ENCODE measurements at places on chromosomes 7 and 10. TPM values are rescaled to one million over a fixed set of nuclear protein-coding genes. Genes with fewer than 3 reads are reported as not detected.

Gene PFKP
- polyA plus RNA-seq, result 39.5 TPM

GRCh38 chr7:133513608-133514007 is 260.7 kb downstream of the EXOC4 start:
- no peak for DNase-seq

GRCh38 chr7:122762071-122762470 is 59.3 kb upstream of the RNF148 start:
- no peak for DNase-seq

Gene DNAJC1
- polyA plus RNA-seq, result 26.0 TPM

Gene GPR22
- 0.52 TPM for polyA plus RNA-seq

Gene SRGN
- polyA plus RNA-seq, result 10.2 TPM

Gene FAM24A
- not detected for polyA plus RNA-seq

DNA sequence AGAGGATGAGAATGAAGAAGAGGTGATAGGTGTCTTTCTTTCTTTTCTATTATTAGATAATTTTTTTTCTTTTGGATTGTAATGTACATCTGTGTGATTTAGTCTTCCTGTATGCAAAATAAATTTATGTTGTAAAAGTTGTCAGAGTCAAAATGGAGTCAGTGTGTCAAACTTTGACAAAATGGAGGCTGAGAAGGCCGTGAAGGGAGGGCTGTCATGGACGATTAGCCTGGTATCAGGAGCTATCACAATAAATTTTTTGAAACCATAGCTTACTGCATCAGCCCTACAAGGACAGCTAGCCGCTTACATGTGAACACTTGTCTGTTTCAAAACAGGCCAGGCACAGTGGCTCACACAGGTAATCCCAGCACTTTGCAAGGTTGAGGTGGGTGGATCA is 67.6 kb downstream of the EXOC6 start:
- no peak for DNase-seq

- DNase-seq, result no peak
Observed at GRCh38 chr10:88037623-88038022, 174.2 kb downstream of the PTEN start.

Gene NEUROG3
- polyA plus RNA-seq, result not detected

DNA sequence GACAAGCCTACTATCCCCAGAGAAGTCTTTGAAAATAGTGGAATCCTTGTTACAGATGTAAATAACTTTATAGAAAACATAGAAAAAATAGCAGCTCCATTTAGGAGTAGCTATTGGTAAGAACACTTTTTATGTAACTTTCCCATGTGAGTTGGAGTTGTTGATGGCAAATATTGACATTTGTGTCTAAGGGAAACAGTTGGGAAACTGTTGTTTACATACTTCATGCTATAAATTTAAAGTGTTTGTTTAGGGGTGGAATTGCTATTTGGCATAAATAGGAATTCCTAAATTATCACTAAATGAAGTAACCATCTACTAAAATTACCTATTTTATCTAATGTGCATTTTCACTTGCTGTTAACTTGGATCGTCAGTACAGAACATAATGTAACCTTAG is 50.7 kb downstream of the GDI2 start:
- no peak for DNase-seq

Gene CPN1
- 3.8 TPM for polyA plus RNA-seq

GRCh38 chr7:90655566-90655965 is 59.4 kb downstream of the CDK14 start:
- DNase-seq, result no peak

- no peak for DNase-seq
Observed at GRCh38 chr7:83178066-83178465, 15.4 kb upstream of the PCLO start.

DNA sequence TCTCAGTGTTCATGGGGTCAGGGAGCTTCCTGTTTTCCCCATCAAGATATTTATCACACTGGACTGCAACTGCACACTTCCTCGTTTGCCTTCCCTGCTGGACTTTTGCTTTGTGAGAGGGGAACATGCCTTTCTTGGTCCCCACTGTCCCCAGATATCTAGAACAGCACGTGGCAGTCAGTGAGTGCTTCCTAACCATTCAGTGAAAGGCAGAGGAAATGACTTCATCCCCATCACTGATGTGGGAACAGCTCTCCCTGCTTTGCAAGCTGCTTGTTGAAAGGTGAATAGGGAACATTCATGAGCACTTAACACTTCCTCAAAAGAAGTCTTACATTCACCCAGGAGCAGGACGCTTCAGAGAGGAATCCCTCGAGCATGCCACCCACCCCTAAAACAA is 135.4 kb downstream of the MYOF start:
- DNase-seq, result no peak

Gene GPAM
- polyA plus RNA-seq, result 16.5 TPM

GRCh38 chr7:155992974-155993373 is 180.7 kb upstream of the SHH start:
- no peak for DNase-seq

Gene GPNMB
- 12.0 TPM for polyA plus RNA-seq

DNA sequence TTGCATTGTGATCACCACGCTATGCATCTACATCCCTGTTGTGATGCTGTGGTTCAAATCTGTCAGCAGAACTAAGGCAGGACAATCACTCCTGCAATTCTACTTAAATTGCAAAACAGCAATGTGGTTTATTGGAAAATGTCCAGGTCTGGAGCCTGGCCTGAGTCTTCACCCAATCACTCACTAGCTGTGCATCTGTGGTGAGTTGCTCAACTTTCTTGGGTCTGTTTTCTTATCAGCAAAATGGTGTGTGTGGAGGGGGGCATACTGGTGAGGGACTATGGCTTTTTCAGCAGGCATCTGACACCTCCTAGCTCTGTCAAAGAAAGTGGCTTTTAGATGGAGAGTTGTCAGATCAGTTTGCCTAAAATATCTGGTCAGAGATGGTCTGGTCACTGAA is 108.3 kb upstream of the FEZF1 start:
- no peak for DNase-seq

- DNase-seq, result no peak
Observed at GRCh38 chr7:106604303-106604924, 56.5 kb downstream of the CCDC71L start.

Gene OR9A4
- not detected for polyA plus RNA-seq

DNA sequence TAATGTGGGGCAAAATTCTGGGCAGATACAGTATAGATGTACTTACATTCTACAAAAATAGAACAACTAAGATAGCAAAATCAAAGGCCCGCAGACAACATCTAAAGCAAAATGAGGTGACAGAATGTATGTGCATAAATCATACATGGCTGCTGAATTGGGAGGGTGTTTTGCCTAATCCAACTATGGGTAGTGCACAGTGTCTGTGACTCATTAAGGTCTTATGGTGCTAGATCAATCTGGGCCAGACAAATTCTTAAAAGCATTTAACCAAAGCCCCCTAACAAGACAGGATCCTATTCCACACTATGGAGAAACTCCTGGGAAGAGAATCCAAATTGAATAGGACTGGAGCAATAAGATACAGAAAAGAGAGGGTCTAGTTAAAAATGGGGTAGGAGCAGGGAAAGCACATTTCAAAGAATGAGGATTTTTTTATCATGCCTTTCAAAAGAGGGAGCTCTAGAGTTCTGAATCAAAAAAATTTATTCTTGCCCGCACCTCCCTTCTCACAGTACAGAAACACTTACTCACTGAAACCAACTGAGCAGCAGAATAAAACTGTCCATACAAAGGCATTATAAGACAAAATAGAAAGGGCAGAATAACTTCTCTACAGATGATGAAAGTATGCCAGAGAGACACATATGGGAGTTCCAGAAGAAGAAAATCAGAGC is 181.3 kb downstream of the RNLS start:
- no peak for DNase-seq

Gene C1GALT1
- polyA plus RNA-seq, result 36.9 TPM

Gene SLC26A5
- 0.81 TPM for polyA plus RNA-seq

DNA sequence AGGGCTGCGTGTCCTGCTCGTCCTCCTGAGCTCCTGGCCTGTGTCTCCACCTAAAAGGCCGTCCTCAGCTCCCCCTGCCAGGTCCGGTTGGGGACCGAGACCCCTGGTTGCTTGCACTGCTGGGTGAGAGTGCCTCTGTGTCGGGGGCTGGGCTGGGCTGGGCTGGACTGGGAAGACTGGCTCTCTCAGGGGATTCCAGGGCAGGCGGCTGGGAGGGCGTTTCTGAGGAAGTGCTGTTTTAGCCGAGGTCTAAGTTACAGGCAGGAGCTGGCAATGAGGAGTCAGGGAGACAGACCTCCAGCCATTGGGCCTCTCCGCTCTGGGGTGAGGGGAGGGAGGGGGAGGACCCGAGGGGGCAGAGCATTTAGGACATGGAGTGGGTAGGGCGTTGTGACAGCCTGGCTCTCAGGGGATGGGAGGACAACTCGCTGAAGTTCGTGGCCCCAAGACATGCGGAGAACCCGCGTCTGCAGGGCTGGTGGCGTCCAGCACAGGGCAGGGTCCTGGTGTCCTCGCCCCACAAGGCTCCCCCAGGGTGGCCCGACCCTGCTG is 20.9 kb downstream of the FOXK1 start:
- no peak for DNase-seq

DNA sequence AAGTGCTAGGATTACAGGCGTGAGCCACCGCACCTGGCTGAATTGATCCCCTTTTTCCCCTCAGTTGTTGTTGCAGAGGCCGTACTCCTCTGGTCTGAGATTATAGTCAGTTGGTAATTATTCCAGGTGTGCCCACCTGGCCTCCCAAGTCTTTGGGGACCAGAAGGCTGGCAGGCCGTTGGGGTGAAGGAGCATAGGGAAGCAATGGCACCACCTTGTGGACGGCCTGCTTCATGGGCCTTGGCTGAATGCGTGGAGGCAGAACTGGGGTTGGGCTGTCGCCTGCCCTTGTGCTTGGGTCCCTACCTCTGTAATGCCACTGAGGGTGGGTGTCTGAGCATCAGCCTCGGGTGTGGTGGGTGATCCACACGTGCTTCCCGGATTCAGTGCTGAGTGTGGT is 125.7 kb downstream of the RGS10 start:
- peak; percentile 54 for DNase-seq

GRCh38 chr10:126872768-126873167 is 32.5 kb upstream of the DOCK1 start:
- DNase-seq, result no peak

Gene SLC18A3
- polyA plus RNA-seq, result not detected

Gene USP54
- polyA plus RNA-seq, result 30.0 TPM

- DNase-seq, result no peak
Observed at GRCh38 chr10:15123749-15124184, 26.6 kb downstream of the RPP38 start.

DNA sequence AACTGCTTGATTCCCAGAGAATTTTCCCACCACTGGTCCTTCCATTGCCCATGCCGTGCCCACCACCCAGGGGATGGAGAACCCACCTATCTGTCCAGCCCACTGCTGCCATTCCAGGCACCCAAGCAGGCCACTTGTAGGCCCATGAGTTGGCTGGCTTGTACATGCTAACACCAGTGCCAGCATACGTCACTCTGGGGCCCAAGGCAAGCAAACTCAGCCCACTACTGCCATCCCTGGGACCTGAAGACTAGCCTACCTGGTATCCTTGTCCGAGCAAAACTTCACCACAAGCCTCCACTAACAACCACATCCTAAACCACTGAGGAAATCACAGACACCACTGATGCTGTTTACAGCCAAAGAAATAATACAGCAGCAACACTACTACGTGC is 44.7 kb upstream of the CDK6 start:
- DNase-seq, result no peak

Gene OPALIN
- not detected for polyA plus RNA-seq

DNA sequence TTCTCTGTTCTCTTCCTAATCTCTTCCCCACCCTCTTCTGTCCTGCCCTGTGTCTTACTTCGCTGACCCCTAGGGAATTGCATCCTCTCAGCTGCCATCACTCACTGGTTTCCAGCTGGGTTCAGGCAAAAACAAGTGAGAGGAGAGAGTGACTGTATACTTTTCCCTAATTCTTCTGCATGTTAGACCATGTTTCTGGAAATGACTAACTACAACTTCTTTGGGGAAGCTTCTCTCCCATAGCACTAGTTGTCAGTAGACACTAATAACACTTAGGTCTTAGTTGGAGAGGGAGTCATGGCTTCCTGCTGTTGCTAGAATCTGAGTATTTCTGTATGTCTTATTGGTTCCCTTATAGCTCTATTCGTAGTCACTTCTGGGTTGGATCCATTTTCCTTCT is 299.0 kb upstream of the FZD1 start:
- no peak for DNase-seq

GRCh38 chr10:128078136-128078969 is 47.9 kb downstream of the MKI67 start:
- no peak for DNase-seq

DNA sequence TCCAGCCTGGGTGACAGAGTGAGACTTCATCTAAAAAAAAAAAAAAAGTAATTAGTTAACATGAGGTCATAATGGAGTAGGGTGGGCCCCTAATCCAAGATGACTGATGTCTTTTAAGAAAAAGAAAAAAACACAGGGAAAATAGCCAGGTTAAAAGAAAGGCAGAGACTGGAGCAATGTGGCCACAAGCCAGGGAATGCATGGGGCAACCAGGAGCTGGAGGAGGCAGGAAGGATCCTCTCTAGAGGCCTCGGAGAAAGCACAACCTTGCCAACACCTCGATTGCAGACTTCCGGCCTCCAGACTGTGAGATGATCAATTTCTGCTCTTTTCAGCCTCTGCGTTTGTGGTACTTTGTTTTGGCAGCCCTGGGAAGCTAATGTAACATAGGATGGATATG is 121.5 kb downstream of the ITIH5 start:
- no peak for DNase-seq

Data from renal pelvis (tissue), 12 donors.